Natural killer cell (primary cell): ENCODE measurements at places on chromosomes 11 and 22.
A peak's percentile ranks its signal among the peaks of the same experiment; 100 is the strongest.

GRCh38 chr11:47587723-47588326, 1.3 kb downstream of the FAM180B start:
- DNase-seq, result no peak

DNA sequence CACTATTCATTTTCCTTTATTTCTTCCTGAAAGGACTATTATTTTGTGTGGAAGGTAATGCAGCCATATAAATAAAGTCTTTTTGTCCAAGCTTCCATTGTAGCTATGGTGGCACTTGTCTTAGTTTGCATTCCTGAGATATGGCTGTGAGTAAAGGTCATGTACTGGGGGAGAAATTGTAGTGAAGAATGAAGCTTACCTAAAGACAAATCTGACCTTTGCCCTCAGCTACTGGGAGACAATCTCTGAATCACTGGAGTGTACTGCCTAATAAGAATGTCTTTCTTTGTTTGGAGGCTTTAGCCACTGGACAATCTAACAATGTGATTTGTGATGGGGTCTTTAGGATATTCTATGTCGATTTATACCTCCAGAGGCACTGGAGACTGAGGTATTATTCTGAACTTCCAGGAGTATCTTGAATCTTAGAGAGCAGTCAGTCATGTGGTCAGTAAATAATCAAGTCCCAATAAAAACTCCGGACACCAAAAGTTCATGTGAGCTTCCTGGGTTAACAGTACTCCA, 39.7 kb upstream of the OR5AK2 start:
- DNase-seq, result no peak

DNA sequence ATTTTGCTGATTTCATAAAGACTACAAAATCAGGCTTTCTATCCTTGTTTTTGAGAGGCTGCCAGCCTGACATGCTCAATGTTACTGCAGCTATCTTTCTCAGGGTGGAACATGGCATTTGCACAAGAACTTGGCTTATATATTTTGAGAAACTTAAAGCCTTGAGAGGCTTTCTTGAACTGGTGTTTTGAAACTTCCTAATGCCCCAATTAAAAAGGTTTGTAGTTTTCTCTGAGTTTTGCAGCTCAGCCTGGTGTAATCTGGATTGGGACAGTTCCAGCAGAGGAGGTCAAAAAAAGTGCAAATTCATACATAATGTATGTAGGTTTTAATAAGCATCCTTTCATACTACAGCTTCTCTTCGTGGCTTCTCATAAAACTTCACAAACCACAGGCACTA, 223.4 kb downstream of the FAM76B start:
- DNase-seq, result no peak

DNA sequence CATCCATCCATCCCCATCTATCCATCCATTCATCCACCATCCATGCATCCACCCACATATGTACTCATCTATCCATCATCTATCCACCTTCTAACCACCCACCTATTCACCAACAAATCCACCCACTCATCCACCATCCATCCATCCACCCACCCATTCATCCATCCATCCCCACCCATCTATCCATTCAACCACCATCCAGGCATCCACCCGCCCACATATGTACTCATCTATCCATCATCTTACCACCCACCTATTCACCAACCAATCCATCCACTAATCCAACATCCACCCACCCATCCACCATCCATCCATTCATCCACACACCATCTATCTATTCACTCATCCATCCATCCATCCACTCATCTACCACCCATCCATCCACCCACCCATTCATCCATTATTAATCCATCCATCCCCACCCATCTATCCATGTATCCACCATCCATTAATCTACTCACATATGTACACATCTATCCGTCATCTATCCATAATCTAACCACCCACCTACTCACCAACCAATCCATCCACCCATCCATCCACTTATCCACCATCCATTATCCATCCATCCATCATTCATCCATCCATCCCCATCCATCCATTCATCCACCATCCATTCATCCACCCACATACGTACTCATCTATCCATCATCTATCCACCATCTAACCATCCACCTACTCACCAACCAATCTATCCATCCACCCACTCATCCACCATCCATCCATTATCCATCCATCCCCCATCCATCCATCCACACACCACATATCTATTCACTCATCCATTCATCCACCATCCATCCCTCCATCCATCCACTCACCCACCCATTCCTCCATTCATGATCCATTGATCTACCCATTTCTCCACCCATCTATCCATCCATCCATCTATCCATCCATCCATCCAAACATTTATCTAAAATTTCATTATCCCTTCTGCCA, 940.0 kb downstream of the BRD1 start:
- DNase-seq, result no peak

DNA sequence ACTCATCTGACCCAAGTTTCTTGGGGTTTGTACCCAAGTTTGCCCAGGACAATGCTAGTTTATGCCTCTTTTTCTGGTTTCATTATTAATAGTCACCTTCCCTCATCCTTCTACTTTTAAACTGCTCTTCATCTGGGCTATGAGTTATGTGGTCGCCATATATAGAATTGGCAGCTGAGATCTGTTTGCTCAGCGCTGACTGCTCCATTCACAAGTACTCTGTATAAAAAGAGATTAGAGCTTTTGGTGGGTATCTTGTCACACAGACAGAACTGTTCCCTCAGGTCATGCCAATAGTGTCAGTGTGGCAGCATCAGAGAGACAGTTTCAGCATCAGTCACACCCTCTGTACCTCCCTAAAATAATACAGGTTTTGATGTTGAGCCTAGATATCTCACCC, 326.0 kb downstream of the RAB38 start:
- DNase-seq, result no peak

- DNase-seq, result no peak
Observed at GRCh38 chr11:133598906-133599305, 66.6 kb upstream of the OPCML start.

GRCh38 chr22:38259370-38259769, 13.4 kb downstream of the TMEM184B start:
- no peak for DNase-seq

GRCh38 chr11:100865443-100866065, 178.5 kb downstream of the ARHGAP42 start:
- no peak for DNase-seq

GRCh38 chr22:43570531-43571165, 158.8 kb downstream of the MPPED1 start:
- no peak for DNase-seq

DNA sequence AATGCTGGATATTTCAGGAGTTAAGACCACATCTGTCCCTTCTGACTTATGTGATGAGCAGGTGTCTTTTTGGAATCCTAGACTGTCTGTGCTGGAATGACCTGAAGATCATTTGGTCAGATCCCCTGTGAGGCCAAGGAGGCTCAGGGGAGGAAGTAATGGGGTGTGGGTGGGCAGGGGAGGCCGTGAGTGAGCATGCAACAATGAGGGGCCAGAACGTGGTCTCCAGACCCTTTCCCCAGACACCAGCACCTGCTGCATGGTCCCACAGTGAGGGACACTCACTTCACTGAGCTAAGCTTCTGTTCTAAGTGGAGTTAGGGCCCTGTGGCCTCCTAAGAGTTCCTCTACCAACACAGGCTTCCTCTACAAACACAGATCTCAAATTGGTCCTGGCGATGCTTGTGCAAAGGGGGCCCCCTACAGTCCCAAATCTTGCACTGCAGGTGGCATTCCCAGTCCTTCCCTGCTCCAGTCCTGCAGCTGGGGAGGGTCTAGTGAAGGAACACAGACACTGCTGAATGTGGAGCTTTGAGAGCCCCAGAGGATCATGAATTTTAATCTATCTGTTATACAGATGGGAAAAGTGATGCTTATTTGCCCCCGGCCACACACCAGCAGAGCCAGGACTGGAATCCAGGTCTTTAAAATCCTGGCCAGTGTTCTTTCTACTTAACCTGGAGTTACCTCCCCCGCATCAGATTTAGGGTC, 7.4 kb downstream of the USP2 start:
- peak; percentile 67 for DNase-seq

DNA sequence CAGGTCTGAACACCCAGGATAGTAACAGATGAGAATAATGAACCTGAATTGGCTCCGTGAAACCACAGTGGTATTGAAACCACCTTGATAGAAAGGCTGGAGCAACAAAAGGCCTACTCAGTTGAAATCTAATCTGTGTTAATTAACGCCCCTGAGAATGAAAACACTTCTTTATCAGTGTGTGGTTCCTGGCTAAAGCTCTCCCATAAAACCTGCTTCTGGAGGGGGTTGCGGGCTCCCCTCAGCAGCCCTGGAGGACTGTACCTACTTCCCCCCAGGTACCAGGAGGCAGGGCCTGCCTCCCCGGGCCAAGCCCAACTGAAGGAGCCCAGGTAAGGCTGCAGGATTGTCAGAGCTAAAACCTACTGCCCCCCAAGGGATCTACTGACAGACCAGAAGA, 54.6 kb downstream of the PLEKHA7 start:
- DNase-seq, result no peak

DNA sequence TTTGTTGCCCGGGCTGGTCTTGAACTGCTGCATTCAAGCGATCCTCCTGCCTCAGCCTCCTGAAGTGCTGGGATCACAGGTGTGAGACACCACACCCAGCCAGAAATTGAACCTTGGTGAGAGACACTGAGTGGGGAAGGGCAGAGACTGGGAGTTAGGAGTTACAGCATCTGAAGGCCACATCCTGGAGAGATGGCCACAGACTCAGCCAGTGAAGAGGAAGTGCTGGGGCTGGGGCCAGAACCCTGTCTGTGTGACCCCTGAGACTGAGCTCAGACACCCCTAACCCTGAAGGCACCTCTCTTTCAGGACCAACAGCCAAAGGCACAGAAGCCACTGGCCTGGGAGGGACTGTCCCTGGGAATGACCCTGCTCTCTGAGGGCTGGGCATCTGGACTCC, 33.8 kb downstream of the TXN2 start:
- no peak for DNase-seq

- DNase-seq, result no peak
Observed at GRCh38 chr11:82356316-82356715, 377.3 kb downstream of the FAM181B start.

DNA sequence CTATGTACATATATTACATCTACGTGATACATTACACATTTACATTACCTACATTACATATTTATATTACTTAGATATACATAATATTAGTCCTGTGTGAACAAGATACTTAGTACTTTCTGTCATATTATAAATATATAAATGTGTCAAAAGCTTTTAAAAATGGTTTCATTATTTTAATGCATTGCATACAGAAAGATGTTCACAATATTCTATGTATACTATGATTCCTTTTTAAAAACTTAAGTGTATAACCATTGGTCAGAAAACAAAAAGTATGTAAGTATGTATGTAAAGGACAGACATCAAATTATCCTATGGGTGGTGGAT, 647 bp upstream of the ZW10 start:
- DNase-seq, result no peak

GRCh38 chr11:112689851-112690250, 271.4 kb upstream of the NCAM1 start:
- no peak for DNase-seq

GRCh38 chr11:31809857-31810778, 1.0 kb downstream of the PAX6 start:
- no peak for DNase-seq

GRCh38 chr11:69585385-69585784, 55.6 kb upstream of the CCND1 start:
- no peak for DNase-seq

- no peak for DNase-seq
Observed at GRCh38 chr11:35359321-35360054, 59.9 kb downstream of the SLC1A2 start.

DNA sequence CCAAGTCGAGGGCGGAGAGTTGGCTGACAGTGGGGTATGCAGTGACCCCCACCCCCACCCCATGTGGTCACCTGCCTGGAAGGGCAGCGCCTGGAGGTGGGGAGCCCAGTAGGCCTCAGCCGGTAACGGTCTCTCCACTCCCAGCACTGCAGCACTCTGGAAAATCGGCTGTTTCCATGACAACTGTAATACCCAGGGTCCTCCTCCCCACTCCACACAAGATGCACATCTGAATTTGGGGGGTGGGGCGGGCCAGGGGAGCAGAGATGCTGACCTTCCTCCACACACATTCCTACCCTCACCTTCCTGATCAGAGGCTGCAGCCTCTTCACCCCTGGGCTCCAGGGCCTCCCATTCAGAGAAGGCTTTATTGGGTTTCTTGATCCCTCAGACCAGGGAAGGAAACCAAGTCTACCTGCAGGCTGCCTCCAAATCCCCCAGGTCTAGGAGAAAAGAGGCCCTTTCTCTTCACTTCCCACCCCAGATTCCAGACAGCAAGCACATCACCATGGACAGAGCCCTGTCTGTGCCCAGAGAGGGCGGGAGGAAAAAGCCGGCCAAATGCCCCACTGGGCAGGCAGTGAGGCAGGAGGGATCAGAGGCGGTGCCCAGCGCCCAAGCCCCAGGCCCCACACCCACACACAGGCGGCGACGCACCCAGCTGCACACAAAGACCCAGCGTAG, 46.5 kb downstream of the SLC22A12 start:
- no peak for DNase-seq

DNA sequence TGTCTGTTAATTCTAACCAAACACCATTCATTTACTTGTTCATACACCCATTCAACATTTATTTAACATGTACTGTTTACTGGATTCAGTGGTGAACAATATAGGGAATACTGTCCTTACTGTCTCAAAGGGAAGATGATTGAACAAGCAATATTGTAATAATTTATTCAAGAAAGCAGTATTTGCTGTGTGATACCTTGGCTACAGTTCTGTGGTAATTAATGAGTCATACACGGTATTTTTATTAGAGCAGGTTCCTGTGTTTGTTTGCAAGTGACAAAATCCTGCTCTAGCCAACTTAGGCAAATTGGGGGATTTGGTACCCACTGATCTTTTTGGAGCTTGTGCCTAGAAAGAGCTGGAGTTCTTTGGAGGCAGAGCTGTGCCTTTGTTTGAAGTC, 15.7 kb downstream of the PIH1D2 start:
- no peak for DNase-seq

GRCh38 chr22:20117633-20118299, 740 bp upstream of the TRMT2A start:
- peak; percentile 71 for DNase-seq

DNA sequence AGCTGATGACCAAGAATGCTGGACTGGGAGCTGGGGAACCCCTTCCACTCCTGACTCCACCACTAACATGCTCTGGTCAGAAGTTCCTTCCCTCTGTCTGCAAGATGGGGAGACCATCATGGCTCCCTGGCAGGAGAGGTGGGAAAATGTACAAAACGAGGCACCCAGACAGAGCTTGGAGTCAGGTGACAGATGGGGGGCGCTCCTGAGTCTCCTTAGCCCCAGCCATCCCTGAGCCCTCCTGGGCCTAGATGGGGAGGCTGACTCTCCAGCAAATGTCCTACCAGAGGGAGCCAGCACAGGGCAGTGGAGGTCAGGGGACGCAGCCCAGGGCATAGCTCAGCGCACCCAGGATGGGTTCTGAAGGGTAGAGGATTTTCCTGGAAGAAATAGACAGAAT, 20.0 kb downstream of the KCNJ4 start:
- no peak for DNase-seq

DNA sequence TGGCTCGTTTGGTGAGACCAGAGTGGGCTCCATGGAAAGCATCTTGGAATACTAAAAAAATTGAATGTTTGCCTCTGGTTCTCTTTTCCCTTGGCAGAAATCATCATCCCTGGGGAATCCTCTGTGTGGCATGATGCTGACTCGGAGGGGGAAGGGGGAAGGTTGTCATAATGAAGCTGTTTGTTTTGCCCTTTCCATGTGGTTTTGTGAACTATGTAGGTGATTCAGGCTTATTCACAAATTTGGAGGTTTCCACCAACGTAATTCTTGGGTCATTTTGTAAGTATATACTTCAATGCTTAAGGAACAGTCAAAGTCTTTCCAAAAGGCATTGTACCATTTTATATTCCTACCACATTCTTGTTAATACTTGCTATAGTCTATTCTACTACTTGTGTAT, 754.0 kb upstream of the FAT3 start:
- DNase-seq, result no peak
